ENCODE measurements at places on chromosomes 11 and 22.

DNA sequence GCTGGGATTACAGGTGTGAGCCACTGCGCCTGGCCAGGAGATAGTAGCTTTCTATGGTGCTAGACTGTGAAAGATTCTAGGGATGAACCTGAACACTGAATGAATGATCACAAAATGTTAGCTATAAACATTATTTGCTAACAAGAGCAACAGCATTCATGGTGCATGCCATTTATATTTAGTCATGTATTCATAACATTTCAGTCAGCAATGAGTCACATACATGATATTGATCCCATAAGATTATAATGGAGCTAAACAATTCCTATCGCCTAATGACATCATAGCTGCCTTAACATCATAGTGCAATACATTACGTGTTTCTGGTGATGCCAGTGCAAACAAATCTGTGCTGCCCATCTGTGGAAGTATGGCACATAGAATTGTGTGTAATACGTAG is 164.1 kb downstream of the ARHGAP42 start:
- DNase-seq = no peak

DNA sequence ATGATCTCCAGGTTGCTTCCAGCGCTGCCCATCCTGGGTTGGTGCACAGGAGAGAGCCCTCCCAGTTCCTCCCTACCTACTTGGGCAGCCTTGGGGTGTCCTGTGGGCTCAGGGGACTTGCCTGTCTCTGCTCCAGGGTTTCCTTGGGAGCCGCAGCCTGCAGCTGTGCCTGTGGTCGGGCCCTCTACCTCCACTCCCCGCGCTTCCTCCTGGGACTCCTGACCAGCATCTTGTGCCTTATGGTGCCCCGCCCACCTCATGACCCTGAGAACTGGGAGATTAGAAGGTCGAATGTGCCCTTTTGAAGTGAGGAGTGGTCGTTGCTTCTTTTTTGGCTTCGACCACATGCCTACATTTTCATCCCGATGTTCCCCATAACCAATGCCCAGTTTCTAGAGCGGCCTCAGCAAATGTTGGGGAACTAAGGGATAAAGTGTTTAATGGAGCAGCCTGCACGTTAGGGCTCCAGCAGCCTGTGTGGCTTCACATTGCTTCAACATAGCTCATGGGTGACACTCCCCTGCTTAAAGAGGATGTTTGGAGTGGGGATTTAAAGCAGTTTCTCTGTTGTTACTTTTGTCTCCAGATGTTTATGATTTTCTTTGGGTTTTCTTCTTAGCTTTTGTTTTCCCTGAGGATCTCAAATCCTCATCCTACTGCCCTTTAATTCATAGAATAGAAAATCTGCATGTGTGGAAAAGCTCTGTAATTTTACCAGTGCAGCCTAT is 248.8 kb downstream of the TBC1D22A start:
- no peak for DNase-seq

GRCh38 chr11:60791153-60791933 is 6.2 kb downstream of the MS4A10 start:
- DNase-seq = no peak

GRCh38 chr11:2139123-2139521 is at the start of gene IGF2:
Gene IGF2 (minus strand): TSS chr11:2139389. CDS start chr11:2135523, 3,866 bp downstream.
- no peak for DNase-seq

- no peak for DNase-seq
Observed at GRCh38 chr11:108916935-108917334, 252.1 kb downstream of the DDX10 start.

GRCh38 chr22:24289114-24289513 is 18.5 kb downstream of the SPECC1L start:
- no peak for DNase-seq

DNA sequence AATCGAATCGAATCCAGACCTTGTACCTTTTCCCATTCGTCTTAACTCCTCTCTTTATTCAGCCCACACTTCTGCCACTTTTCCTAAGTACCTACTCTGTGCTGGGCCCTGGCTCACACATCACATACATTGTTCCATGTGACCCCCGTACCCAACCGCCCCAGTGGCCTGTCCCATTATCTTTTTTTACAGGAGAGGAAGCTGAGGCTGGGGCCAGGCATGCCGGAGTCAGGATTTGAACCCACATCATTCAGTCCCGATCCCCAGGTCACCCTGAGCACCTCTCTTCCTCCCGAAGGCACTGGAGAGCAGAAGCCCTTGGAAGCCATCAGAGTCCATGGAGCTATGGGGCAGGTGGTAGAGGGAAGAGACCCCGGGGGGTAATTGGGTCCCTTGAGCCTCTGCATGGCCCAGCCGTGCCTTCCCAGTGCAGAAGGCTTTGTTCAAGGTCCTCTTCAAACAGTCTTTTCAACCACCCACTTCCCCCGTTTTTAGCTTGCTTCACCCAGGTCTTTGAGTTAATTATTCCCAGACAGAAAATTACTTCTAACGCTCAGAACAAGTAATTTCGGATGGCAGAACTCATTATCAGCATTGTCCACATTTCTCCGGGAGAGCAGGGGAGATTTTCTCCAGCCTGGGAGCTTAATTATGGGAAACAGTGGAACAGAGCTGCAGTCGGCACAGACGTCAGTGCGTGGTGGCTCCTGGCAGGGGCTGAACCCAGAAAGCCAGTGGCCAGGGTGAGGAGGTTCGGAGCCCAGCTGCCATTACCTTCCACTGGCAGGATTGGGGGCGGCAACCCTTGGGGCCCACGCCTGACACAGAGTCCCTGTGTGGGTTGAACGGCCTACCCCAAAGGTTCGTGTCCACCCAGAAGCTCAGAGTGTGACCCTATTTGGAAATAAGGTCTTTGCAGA is 82.4 kb upstream of the RTL6 start:
- no peak for DNase-seq

- no peak for DNase-seq
Observed at GRCh38 chr11:77748266-77748665, 72.3 kb downstream of the RSF1 start.

- DNase-seq = no peak
Observed at GRCh38 chr11:3213659-3214419, 4.8 kb downstream of the MRGPRG start.

- no peak for DNase-seq
Observed at GRCh38 chr11:37755521-37755920, 1157.5 kb upstream of the RAG2 start.

GRCh38 chr11:35098855-35099254 is 40.1 kb upstream of the CD44 start:
- DNase-seq = no peak

DNA sequence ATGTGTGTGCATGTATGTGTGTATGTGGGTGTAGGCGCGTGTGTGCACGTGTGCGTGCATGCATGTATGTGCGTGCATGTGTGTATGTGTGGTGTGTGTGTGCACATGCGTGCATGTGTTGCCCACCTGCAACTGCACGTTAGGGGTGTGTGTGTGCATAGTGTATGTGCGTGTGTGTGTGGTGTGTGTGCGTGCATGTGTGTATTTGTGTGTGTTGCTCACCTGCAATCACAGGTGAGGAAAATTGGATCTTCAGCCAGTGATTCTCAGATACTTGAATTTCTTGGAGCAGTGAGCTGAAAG is 54.3 kb downstream of the ST14 start:
- no peak for DNase-seq

DNA sequence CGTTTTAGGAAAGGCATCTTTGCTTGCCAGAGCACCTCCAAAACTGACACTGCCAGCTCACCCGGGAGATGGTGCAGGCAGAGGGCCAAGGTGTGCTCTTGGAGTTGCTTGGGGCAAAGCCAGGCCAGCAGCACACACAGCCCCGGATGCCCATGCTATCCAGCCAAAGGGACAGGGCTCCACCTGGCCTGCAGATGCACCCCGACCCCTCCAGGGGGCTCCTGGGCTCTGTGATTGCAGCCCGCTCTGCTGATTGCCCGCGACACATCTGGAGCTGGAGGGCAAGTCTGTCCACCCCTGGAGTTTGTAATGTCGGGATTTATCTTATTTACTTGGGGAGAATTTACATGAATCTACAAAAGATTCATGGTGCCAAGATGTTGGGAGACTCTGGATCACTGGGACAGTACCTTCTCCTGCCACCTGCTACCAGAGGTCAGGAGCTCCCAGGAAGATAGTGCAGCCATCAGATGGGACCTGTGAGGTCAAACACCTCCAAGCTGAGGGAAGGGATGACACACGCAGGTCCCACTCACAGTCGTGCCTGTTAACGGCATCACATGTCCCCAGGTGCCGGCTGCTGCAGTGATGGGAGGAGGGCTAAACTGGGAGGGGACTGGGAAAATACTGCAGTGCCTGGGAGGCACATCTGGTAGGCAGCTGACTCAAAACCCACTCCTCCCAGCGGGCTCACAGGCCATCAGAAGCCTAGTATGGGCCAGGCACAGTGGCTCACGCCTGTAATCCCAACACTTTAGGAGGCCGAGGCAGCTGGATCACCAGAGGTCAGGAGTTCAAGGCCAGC is 17.2 kb downstream of the CBX7 start:
- DNase-seq = no peak

DNA sequence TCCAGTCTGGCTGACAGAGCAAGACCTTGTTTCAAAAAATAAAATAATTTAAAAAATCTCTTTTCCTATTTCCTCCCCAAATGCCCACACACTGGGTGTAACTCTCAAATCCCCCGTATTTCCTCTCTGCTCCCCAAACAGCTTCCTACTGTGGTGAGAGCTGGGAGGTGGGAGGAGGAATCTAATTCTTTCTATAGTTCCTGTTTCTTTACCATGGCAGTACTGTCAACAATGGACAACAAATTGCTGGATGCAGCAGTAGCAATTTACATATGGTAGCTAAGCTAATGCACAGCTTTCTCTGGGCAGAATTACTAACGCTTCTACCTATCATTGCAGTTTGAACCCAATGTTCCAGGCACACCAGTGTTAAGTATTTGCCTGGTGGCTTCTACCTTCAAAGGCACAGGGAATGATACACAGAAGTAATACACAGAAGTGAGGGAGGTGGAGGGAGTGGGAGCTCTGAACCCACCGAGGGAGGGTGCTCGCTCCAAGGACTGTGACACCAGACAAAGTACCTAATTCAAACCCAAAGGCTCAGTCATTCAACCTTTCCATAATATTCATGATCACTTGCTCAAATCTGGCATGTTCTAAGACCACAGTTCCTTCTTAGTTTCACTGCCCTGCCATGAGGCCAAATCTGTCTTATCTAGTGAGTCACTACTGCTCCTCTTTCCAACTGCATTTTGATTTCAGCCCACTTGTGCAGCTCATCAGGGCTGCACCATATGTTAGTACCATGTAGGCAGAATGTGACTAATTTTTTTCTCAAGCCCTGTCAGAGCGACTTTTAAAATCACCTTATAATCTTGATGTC is 37.9 kb downstream of the CELF1 start:
- no peak for DNase-seq

DNA sequence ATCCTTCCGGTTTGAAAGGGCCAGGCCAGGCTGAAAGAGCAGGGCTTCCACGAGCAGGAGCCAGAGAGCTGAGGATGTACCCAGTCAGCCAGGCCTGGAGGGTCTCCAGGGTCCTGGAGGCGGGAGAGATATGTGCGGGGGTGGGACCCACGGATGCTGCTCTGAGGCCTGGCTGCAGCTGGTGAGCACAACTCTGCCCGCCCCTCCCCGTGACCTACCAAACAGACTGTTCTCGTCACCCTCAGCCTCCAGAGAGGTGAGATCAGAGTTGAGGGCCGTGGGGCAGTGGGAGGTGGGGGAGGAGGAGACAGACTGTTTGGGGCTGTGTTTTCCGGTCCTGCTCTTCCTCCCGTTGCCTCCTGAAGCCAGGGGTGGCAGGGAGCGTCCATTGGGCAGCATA is 42.2 kb downstream of the TRIOBP start:
- DNase-seq = no peak

DNA sequence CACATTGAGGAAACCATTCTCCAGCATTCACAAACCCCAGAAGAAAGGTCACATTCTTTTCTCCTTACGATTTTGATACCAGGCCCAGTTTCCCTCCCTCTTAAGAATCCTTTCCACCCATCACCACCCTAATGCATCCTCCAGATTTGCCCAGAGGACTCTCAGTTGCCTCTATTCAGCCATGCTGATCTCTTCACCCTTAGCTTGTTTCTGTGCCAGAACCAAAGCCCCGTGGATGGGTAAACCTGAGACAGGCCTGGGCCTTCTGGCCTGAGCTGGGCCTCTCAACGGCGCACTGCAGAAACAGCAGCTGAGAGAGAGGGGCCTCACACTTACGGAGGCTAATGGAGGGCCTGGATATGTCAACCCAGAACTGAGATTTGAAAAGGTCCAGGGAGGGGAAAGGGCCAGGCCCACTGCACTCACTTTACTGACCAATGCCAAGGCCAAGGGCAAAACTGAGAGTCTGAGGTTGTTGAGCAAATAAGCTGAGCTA is 32.2 kb upstream of the OAF start:
- DNase-seq = no peak

- DNase-seq = no peak
Observed at GRCh38 chr11:4607096-4607495, 935 bp downstream of the TRIM68 start.

GRCh38 chr11:61873588-61874376 is 17.6 kb downstream of the FADS3 start:
- no peak for DNase-seq

All from COLO829 (cell line).